ENCODE measurements at places on chromosomes 7 and 10.

GRCh38 chr10:117486606-117487005 is 55.9 kb upstream of the EMX2 start:
- DNase-seq: no peak

DNA sequence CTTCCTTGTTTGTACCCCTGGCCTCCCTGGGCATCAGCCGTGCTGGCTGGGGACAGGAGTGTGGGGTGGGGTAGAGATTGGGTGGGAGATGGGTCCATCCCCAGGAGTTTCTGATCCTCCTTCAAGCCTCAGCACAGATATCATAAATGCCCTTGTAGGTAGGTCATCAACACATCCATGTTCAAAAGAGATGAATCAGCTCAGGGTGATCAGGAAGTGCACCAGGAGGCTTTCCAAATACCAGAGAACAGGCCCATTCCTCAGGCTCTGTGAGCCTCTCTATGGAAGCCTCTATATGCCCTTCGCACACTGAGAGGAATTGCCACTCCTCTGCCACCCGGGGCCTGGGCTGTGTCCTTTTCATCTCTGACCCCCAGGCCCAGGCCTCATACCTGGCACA is 31.9 kb upstream of the ADCYAP1R1 start:
- DNase-seq: no peak

GRCh38 chr10:132835848-132836233 is 49.9 kb upstream of the NKX6-2 start:
- DNase-seq: no peak

DNA sequence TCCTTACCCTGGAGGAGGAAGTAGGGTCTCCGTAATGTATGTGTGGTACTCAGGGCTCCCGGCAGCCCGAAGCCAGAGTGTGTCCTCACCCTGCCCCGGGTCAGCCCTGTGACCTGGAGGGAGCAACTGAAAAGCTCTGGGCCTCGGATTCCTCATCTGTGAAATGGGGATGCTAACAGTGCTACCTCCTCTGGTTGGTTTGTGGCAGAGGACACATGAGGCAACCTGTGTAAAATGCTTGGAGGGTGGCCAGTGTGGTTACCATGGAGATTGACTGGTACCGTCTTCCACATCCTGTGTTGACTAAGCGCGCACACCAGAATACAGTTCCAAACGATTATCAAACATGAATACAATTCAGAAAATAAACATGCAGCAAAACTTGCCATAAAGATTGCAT is 163.8 kb upstream of the KLF6 start:
- DNase-seq: no peak

DNA sequence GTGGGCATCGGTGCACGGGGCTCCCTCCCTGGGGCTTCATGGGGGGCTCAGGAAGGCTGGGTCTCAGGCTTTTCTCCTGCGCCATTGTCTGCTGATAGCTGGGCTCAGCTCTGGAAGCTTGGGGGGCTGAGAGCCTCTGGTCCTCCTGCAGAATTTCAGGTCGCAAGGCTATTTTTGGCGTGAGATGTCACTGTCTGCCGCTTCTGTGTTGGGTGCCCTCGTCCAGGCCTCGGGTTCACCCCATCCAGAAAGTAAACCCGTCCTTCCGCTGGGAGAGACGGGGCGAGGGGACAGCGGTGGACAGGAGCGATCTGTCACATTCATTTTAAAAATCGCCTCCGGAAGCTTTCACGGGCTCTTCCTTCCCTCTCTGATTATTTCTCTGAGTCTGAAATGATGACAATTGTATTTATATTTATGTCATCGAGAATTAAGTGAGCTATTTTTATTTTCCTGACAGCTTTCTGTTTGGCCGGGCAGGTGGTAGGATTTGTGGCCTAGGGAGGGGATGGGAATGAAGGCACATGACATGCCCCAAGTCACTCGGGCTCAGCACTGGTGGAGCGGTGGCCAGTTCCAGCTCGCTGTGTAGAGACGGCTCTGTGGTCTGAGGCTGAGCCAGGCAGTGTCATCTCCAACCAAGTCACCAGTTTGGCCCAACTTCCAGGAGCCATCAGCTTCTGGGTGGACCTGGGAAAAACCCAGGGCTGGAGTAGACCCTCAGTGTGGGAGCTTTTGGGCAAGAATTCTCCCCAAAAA is 40.7 kb upstream of the AP5Z1 start:
- DNase-seq: no peak

DNA sequence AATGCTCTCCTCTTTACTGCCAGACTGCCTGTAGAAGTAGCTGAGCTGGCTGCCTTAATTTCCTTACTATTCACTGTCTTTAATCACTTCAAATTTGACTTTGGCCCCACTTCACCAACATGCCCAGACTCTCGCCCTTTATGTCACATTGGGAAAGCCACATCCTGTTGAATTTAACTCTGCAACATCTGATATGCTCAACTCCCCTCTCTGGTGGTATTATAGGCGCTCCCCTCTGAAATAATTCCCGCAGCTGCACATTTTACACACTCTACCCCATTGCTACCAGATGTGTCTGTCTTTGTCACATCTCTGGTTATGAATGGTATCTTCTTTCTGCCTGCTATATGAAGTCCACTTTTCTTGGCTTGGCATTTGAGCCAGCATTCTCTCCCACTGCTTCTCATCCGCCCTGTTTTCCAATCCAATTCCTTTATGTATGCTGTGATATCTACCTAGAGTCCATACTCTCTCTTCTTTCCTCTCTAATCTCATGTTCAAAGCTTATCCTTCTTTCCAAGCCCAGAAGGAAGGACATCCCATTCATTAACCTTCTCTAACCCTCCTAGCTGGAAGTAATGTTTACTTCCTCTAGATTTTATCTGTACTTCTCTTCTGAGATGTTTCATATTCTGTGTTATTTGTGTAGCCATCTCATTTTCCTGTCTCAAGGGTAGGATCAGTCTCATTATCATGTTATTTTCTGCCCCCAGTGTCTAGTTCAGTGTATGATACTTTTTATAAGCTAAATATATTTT is 134.5 kb downstream of the ST7 start:
- DNase-seq: no peak
